T-helper 1 cell treated with Interleukin-12 subunit alpha and Interleukin-12 subunit beta and Interleukin-4 antibody, amounts not matched to agents 30 ng/mL and 1 ng/mL, for 36 hours (primary cell): ENCODE measurements at places on chromosomes 12 and 14. TPM values are rescaled to one million over a fixed set of nuclear protein-coding genes. Genes with fewer than 3 reads are reported as not detected.

Gene TSPAN9
- total RNA-seq, result 0.05 TPM in 1 of 2 replicates, not detected in the other

Gene CNTN1
- total RNA-seq, result not detected in 2 replicates

Gene SLC25A47
- not detected in 2 replicates for total RNA-seq

Gene GYS2
- 0.24 TPM in 1 of 2 replicates, not detected in the other for total RNA-seq

Gene PMEL
- total RNA-seq, result not detected in 2 replicates

Gene FLRT2
- not detected in 2 replicates for total RNA-seq

Gene SERPINA12
- total RNA-seq, result not detected in 2 replicates
